ENCODE measurements at places on chromosomes 5 and 9.
A peak's percentile ranks its signal among the peaks of the same experiment; 100 is the strongest.

DNA sequence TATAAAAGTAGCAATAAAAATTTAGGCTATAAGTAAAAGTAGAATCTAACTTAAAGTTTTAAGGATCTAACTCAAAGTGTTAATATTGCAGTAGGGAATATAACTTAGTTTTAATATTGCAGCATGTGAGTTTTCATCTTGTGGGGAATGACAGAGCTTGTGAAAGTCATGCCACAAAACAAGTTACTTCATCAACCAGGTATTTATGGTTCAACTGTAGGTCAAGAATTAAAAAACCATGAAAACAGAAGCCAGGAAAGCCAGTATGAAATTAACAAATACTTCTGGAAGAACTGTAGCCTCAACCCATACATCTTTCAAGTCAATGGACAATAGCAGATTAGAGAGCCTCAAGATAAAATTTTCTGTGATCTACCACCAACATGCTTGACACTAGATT is 19.0 kb downstream of the HMGCS1 start:
- DNase-seq = no peak

DNA sequence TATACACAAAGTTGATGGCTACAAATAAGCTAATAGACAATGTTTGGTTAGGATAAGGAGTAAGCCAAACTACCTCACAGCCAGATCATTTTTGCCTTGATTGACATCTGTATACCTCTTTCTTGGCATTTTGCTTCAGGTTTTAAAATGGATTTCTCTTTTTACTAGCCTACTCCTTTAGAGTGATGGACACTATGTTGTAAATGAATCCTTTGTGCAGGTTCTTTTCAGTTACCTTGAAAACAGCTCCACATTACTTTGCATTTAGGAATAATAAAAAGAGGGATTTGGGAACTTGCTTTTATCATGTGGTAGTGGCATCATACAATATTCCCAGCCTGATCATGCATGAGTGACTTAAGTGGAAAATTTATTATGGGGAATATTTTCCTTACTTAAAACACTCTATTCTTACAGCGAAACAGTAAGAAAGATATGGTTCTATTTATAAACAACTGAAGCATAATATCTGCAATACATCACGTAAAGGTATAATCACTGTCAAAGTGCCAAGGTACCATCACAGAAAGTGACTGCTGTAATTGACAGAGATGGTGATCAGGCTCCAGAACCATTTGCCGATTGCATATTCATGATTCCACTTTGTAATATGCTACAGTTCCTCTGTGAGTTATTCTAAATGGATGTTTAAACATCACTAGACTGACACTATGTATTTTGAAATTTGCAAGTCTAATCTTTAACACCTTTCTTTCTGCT is 327.0 kb downstream of the DMRTA1 start:
- no peak for DNase-seq

- DNase-seq = no peak
Observed at GRCh38 chr5:93593476-93594131, 10.6 kb downstream of the NR2F1 start.

DNA sequence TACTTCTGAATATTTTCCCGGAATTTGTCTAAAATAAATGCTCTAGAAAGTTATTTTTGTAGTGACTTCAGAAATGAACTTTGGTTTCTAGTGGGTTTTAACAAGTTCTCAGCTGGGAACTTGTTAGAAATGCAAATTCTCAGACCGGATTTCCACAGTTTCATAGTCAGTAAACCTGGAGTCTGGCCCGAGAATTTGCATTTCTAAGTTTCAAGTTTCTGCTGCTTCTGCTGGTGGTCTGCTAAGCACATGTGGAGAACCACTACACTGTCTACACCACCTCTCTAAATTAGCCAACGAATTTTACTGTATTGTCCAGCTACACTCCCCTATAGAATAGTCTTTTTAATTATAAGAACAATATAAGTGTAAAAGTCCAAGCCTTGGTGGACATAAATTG is 208.0 kb downstream of the CHSY3 start:
- no peak for DNase-seq

- DNase-seq = peak; percentile 19
Observed at GRCh38 chr9:5499889-5500398, 10.4 kb upstream of the PDCD1LG2 start.

DNA sequence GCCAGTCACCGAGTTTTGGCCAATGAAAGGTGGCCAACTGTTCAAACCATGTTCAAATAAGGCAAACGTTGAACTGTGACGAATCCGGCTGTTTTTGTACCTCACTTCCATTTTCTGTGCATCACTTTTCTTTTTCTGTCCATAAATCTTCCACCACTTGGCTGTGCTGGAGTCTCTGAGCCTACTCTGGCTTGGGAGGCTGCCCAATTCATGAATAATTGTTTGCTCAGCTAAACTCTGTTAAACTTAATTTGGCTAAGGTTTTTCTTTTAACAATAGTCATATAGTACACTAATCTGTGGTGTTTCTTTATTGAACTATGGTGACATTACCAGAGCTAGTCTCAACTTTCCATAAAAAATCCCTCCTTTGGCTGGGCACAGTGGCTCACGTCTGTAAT is 11.3 kb downstream of the NIM1K start:
- DNase-seq = no peak

DNA sequence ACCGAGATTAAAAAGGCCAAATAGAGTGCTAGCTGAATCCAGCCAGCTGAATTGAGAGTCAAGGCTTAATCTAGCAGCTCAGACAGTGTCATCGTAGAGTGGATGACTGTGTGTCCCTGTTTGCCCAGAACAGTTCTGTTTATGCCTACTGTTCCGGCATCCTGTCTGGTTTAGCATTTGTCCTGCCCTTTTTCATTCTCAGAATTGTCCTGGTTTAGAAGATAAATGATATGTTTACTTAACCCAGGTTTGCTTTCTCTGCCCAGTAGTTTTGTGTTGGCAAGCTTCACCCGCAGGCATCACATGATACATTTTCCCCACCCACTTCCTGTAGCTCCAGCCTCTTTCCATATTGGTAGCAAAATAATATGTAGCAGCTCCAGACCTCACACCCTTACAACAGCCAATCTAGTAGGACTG is 41.3 kb upstream of the ZSWIM6 start:
- DNase-seq = no peak

DNA sequence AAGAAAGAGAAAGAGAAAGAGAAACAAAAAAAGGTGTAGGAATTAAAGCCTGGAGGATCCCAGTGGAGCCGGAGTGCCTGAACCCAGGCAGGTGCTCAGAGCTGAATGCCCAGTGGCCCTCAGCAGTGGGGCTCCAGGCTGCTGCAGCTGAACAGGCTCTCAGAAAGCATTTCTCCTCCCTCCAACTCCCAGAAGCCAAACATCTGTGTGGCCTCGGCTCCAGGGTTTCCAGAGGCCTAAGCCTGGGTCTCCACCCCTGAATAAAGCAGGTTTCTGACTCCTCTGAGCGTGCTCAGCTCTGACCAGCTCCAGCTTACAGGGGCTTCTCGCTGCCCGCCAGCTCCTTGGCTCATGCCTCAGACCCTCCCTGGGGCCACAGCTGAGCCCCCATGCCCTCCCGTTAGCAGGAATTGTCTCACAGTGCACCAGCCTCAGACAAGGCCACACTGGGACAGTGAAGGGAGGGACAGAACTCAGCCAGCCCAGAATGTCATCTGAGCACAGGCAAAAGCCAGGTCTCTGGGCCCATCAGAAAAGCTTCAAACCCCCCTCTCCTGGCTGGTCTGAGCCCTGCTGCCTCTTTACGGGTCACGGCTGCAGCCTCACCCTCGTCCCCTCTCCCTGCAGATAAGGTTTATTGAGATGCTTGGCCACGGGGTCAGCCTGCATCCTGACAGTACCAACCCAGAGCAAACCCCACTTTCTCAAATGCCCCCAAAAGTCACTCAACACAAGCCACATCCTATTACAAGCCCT is 114.4 kb upstream of the PPP1R26 start:
- DNase-seq = no peak

GRCh38 chr5:42991404-42992087 is 48.6 kb downstream of the ANXA2R start:
- peak; percentile 9 for DNase-seq

- DNase-seq = no peak
Observed at GRCh38 chr5:132181011-132181629, 46.5 kb downstream of the P4HA2 start.

DNA sequence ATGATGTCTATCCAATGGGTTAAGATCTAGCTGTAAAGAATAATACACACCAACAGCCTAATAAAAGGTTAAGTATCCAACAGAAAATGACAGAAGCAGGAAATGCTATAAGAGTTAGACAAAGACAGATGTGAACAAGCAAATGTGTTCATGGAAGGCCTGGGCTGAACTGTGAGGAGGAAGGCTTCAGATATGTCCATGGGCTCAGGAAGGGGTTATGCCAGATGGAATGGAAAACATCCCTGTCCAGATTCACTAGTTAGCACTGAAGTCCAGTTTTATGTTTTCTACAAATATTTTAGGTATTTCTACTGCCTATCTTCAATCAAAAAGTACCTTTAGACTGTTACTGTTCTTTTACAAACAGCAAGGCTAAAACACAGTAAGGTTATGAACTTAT is 27.1 kb downstream of the ERAP1 start:
- no peak for DNase-seq

GRCh38 chr5:20114526-20114925 is 126.5 kb upstream of the CDH18 start:
- no peak for DNase-seq

DNA sequence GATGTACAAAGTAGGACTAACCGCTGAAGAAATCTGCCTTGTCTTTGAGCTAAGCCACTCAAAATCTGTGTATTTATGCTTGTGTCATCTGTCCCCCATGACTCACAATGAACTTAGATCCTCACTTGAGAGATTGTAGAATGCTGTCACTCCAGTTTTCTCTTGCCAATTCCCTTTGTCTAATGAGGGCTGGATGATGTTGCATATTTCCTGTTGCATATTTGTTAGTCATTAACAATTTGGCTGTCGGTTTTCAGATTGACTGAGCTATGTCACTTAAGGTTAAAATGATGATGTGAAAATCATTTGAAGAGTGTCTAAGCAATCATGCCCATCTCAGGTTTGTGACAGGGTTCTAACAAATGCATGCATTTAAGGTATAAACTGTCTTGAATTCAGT is 481.7 kb downstream of the CDH10 start:
- no peak for DNase-seq

- DNase-seq = no peak
Observed at GRCh38 chr5:179292681-179293635, 52.3 kb downstream of the ADAMTS2 start.

- no peak for DNase-seq
Observed at GRCh38 chr5:133824661-133825254, 143.7 kb downstream of the C5orf15 start.

DNA sequence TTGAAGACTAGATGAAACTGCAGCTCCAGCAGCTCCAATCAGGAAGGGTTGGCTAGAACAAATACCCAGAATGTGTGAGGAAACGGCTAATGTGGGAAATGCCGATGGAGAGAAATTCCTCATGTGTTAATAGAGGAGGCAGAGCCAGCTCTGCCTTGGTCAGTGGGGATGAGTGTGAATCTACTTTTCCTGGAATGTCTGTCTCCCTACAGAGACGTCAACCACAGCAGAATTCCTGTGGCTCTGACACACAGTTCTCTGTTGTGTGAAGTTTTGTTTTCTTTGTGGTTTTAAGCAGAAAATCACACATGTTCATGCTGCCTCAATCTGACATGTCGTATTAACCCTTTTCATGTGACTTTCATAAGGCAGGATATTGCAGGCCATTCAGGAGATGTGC is 476.6 kb upstream of the WWC1 start:
- no peak for DNase-seq

DNA sequence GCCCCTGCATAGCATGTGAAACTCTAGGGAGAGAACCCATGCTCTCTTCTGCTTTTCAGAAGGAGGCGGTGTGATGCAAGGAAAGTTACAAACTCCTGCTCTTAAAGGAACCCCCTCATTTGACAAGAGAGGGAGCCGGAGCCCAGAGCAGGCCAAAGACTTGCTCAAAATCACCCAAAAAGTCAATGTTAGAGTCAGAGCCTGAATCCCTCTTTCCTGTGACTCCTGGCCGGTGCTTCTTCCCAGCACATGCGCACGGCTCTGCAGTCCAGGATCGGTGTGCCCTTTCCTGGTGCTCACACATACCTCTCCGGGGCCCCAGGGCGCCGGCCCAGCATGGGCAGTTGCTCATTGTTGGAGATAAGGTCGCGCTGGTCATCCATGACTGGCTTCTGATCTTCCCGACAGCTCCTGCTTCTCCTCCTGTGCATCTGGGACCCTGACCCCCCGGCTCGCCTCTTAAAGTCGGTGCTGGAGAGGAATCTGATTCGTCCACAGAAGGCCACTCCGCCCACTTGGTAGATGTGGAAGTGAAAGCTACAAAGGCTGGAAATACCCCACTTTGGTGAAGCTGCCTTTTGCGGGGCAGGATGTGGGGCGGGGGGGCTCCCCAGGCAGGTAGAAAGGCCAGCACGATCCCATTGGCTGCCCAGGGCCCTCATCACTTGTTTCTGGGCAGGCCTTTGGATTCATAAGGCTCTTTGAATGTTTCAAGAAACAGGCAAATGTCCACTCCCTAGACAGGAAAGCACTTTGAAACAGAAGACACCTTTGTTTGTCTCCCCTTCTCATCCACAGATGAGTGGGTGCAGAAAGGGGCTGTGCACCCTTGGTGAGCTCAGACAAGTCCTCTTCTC is at the start of gene CD74:
Gene CD74, minus strand, starts transcription at position 592 of the 857 bp plus-strand sequence. Its CDS starts 161 bp downstream, at position 431.
- DNase-seq = peak; percentile 96

DNA sequence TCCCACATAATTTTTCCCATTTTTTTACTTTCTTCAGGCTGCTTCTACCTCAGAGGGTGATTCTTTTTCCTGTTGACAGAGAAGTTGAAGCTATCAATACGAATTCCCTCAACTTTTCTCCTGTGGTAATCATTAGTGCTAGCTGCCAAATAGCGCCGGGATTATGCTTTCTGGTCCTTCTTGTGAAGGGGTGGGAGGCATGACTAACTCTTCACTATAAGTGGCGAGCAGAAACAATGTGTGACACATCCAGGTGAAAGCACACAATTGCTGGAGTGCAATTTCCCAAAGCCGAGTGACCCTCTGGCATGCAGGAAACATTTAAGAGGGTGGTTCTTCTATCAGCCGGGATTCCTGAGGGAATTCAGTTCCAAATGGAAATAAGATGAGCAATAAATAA is 56.0 kb downstream of the TRPC7 start:
- DNase-seq = no peak

- DNase-seq = no peak
Observed at GRCh38 chr5:34495178-34495577, 160.9 kb upstream of the RAI14 start.

All from inflammatory macrophage (primary cell).